ENCODE measurements at places on chromosomes 3 and 15.

GRCh38 chr3:8805774-8806173, 36.4 kb upstream of the OXTR start:
- no peak for DNase-seq

GRCh38 chr3:184229394-184230080, at the start of gene VWA5B2:
Gene VWA5B2 (plus strand): TSS chr3:184229585. CDS start chr3:184230529, 944 bp downstream.
- DNase-seq: peak; percentile 56

GRCh38 chr3:39149498-39150147, 3.8 kb downstream of the CSRNP1 start:
- no peak for DNase-seq

DNA sequence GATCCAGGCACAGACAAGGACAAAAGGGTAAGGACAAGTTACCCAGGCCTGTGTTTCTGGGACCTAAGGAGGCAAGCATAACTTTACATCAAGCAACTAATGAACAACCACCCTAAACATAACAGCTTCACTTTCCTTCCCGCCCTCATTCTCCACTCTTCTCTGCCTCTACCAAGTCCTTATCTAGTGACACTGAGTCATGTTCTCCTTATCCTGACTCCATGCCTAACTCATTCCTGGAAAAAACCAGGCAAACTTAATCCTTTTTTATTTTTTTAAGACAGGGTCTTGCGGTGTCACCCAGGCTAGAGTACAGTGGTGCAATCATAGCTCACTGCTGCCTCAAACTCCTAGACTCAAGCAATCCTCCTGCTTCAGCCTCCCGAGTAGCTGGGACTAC, 44.5 kb downstream of the TMEM44 start:
- no peak for DNase-seq

- DNase-seq: no peak
Observed at GRCh38 chr3:4633078-4634004, 140.2 kb downstream of the ITPR1 start.

DNA sequence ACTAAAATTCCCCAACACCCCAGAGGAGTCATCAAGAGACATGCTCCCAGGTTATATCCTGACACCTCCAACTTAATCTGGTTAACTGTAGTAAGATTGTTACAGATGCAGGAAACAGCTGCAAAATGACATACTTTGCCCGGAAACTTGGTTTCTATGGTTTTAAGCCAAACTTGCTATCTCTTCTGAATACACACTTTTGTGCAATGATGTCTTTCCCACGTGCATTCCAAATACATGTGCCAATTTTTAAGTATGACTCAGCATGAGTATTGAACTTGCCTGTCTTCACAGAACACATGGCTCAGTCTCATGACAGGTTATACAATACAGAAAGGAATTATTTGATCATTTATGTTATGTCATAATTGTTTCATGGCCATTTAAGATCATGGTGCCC, 207.0 kb upstream of the DCBLD2 start:
- no peak for DNase-seq

DNA sequence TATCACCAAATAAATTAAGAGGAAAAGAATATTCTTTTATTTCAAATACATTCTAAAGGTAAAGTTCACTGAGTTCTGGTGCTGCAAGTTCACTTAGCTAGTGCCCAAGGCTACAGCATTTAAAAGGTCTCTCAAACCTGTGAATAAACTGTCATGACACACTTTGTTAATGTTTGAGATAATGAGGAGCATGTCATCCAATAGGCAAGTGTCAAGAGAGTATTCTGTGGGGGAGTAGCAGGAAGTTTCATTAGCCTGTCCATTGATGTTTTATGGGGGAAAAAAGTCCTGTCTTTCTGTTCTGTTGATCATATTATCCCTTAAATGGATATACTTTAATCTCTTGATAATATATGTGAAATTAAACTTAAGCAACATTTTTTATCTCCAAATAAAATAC, 4.0 kb downstream of the SPESP1 start:
- DNase-seq: no peak

DNA sequence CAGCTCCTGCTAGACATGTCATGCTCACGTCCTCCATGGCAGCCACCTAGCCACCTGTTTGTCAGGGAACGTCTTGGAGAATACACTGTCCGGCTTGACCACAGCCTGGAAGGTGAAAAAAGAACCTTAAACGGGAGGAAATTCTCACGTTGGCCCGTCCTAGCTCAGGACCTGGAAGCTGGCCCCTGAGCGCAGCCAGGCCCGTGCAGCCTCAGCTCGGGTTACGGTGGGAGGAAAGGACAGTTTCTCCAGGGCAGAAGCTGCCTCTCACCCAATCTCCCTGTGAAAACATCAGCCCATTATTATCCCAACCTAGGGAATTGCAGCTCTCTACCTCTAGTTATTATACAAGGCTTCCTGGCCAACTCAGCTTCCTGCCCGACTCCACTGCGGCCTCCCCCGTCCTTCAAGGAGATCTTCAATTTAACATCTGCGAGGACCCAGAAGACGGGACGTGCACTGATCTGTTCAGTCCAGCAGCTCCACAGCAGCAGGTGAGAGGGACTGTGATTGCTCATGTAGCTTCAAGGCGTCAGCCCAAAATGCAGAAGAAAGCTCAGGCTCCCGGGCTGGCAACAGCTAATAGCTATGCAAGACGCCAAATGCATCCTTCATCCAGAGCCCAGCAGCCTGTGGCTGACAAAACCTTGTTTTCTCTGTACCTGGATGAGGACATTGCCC, 84.7 kb downstream of the ADAMTS17 start:
- DNase-seq: no peak

DNA sequence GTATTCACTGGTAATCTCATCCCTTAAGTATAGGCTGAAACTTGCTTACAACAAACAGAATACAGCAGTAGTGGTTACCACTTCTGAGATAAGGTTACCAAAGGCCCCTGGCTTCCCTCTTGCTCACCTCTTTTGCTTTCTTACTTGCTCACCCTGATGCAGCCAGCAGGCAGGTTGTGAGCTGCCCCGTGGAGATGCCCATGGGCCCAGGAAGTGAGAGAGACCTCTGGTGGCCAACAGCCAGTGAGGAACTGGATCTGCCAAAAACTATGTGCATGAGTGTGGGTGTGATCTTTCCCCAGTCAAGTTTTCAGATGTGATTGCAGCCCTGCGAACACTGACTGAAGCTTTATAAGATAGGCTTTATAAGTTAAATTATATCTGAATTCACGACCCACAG, 48.7 kb downstream of the NMNAT3 start:
- DNase-seq: no peak

GRCh38 chr3:131474115-131474514, 28.7 kb downstream of the MRPL3 start:
- DNase-seq: no peak

DNA sequence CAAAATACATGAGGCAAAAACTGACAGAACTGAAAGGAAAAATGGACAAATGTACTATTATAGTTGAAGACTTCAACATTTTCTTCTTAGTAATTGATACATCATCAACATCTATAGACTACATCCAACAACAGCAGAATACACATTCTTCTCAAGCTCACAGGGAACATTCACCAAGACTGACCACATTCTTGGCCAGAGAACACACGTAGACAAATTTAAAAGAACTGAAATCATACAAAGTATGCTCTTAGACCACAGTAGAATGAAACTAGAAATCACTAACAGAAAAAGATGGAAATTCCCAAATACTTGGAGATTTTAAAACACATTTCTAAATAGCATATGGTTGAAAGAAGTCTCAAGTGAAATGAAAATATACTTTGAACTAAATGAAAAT, 55.1 kb upstream of the NSMCE3 start:
- DNase-seq: no peak

GRCh38 chr15:90031231-90031791, 30.2 kb downstream of the ZNF710 start:
- DNase-seq: no peak

GRCh38 chr3:174891524-174892203, 32.5 kb downstream of the NAALADL2 start:
- DNase-seq: no peak

- no peak for DNase-seq
Observed at GRCh38 chr3:50154476-50154839, 666 bp upstream of the SEMA3F start.

GRCh38 chr3:161690299-161690620, 193.7 kb downstream of the OTOL1 start:
- DNase-seq: no peak

- no peak for DNase-seq
Observed at GRCh38 chr15:52191207-52191606, at the start of gene GNB5. Gene GNB5 (minus strand): TSS chr15:52191392. CDS start chr15:52184676, 6,716 bp downstream.

DNA sequence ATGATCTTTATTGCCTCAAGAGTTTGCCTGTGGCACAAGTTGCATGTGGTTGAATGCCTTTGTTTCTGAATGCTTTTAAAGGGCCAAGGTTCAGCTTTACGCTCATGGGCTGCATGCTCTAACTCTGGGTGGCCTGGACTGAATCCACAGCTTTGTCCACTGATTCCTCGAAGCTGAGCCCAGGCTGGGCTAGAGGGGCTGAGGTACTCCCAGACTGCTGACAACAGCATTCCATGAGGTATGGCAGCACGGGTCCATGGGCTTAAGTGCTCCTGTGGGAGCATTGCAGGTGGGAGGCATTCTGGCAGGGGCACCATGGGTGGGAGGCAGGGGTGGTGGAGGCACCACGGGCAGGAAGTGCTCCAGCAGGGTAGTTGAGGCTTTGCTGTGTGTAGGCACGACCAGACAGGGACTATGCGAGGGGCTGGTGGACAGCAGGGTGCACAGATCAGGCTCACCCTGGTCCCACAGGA, 61.6 kb downstream of the GLCE start:
- DNase-seq: no peak

DNA sequence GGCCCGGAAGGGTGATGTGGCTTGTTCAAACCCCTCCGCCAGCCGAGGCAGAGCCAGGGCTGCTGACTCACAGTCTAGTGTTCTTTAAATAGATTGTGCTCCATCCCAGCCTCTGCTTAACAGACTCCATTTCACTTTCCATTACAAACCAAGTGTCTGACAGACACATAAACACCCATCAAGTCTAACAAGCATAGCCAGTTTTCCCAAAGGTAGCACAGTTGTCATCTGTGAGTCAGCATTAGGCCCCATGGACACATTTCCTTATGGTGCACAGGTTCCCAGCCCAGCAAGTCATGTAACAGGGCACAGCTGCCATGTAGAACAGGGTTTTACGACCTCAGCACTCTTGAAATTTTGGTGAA, 109.9 kb upstream of the RAP2B start:
- DNase-seq: no peak

GRCh38 chr3:106333911-106334618, 465.3 kb upstream of the CBLB start:
- DNase-seq: peak; percentile 55

- DNase-seq: no peak
Observed at GRCh38 chr3:27220166-27220565, 149.0 kb downstream of the NEK10 start.

DNA sequence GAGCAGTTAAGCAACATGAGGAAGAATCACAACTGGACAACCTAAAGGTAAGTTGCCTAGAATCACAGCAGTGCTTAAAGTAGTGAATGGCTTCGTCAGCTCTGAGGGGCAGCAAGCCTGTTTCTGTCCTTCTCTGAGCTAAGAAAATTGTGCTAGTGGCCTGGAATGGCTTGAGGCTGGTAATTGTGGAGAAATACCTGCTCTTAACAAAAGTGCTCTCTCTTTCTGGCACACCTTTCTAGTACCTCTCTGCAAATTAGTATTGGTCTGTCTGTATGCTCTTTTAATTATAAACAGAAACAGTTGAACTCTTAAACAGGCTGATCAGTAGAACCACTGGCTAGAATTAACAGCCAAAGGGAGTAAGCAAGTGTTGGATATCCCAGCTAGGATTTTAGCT, 11.6 kb downstream of the SNX1 start:
- no peak for DNase-seq

GRCh38 chr15:39016706-39017105, 452.1 kb upstream of the RASGRP1 start:
- no peak for DNase-seq

GRCh38 chr3:76733073-76733759, 306.7 kb upstream of the ROBO2 start:
- no peak for DNase-seq

GRCh38 chr15:56659197-56659596, 74.1 kb downstream of the ZNF280D start:
- no peak for DNase-seq

DNA sequence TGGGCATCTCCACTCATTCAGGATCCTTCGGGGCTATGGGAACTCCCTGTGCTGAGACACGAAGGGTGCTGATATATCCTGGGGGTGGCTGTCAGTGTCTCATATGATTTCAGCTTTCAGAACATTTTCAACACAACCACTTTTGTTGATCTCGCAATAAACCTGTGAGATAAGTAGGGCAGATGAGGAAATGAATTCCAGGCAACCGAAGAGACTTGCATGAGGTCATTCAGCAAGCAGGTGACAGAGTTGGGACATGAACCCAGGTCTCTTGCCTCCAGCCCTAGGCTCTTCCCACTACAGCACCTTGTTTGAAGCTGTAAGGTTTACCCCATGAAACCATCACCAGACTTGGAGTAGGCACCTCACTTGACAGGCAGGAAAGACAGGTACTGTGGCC, 16.6 kb downstream of the DUOX1 start:
- no peak for DNase-seq

GRCh38 chr3:18044971-18045880, 302.8 kb upstream of the TBC1D5 start:
- DNase-seq: no peak

DNA sequence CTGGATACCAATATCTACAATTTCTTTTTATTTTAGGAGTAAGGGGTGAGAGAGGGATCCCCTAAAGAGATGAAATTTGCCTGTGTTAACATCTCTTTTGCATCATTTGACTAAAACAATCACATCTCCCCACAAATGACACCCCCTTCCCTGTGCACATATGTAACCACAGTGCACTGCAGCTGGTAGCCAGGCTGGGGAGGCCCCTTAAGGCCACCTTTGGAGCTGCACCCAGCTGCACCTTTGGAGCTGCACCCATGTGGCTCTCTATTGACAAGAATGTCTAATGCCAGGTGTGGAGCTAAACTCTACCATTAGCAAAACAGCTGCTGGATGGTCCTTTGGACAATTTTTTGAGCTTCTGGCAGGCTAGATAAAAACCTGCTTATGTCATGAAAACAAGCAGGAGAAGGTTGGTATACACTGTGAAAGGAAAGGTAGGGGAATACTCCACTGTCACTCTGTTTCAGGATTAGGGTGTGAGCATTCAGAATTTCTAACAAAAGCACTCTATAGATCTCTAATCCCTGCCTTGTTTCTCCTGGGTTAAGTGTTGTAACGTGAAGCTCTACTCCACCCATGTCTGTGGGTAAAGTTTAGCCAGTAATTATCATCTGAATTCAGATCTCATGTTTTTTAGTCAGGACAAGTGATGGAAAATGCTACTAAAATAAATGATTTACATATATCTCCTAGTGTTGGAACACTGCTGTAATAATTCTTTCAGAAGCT, 52.1 kb downstream of the TFG start:
- DNase-seq: no peak

DNA sequence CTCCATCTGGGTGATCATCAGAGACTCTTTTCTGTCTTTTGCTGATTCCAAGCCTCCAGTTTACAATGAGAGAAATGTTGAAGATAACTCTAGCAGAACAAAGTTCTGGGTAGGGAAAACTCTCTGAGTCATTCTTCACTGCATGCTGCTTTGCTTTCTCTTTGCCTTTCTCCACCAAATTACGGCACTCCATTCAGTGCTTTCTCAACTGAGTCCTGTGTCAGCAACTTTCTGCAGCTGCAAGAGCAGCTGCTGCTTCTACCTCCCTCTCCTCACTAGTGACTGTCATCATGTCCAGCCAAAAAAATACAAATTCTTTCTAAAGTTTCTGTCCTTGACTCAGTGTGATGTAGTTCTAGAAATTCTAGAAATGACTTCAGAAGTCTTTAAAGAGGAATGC, 953.8 kb downstream of the IGSF11 start:
- DNase-seq: no peak

GRCh38 chr15:91976966-91977365, 123.5 kb downstream of the SLCO3A1 start:
- DNase-seq: no peak

GRCh38 chr3:97187771-97188170, 373.4 kb downstream of the EPHA6 start:
- DNase-seq: no peak
